ENCODE measurements at places on chromosomes 12 and 14.

GRCh38 chr12:62597253-62597652, 130.6 kb downstream of the MON2 start:
- no peak for DNase-seq

DNA sequence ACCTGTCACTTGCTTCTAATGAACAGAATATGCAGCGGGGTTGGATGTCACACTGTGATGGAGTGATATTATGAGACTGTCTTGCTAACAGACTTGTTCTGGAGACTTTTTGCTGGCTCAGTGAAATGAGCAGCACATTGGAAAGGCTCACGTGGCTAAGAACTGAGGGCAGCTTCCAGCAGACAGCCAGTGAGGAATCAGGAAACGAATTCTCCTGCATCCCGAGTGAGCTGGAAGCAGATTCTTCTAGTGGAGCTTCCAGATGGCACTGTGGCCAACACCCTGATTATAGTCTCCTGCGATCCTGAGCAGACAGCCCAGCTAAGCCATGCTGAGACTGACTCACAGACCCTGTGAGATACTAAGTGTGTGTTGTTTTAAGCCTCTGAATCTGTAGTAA, 16.1 kb upstream of the TSPAN9 start:
- DNase-seq, result no peak

DNA sequence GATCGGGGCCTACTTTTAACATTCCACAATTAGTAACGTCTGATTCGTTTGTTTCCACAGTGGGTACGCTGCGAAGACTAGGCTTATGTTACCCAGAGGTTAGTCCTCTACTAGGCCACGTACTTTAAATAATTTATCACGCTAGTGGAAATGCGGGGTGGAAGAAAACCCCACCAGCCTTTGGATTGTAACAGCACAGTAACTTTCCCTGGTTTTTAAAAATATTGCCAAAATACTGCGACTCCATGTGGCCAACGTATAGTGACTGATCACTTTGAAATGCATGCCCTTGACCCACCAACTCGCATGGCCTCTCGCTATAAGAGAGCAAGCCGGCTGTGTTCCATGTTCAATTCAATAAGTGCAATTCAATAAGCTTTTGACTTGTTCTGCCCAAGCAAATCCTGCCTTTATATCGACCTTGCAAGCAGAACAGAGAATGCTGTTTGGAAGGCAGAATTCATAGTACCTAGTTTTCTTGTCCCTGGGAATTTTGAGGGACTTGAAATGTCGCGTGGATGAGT, 882 bp upstream of the GTF2A1 start:
- no peak for DNase-seq

DNA sequence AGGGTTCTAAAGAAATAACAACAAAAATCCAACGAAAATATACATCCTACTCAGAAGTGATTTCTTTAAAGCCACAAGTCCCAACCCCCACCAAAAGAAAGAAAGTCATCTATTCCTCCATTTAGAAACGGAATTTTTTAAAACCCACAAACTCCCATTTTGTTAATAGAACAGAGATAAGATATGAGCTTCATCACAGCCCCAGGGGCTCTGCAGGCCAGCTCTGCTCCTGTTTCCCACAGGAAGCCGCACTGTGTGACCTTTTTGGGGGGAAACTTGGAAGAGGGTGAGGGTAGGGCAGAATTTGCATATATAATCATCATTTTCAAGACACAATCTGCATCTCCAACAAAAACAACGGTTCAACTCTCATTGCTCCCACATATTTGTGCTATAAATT, 2.8 kb downstream of the FBXL14 start:
- DNase-seq, result no peak

DNA sequence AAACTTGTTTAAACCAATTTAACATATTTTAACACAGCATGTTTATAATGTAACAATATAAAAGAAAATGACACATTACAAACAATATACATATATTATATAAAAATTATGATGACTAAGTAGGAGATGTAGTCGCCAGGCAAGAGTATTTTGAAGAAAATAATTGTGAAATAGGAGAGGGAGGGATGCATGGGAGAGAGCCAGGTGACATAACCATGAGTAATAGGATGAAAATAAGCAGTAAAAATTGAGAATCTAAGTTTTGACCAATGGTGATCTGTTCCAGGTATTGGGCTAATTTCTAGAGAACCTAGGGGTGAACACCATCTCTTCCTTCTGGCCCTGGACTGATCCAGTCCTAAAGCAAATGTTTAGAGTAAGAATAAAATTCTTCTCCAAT, 315.2 kb upstream of the G2E3 start:
- no peak for DNase-seq

DNA sequence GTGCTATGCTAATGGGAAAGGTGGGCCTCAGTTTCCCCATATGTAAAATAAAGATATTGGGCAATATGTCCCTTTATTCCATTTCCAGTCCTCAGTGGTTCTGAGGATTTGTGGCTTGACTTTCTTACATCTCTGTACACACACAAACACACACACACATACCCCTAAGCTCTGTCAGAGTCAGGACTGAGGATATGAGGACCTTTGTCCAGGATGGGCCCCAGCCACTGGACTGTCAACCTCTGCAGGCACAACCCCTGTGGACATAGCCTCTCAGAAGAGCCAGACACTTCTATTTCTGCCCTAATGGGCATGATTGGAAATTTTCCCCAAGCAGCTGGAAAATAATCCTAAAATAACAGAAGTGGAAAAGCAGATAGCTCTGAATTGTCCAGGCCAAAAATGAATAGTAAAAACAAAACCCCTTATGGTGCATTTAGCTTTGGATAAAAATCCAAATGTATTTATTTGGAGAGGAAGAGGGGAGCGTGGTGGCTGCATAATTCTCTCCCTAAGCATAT, 50.2 kb downstream of the RIN3 start:
- DNase-seq, result no peak

DNA sequence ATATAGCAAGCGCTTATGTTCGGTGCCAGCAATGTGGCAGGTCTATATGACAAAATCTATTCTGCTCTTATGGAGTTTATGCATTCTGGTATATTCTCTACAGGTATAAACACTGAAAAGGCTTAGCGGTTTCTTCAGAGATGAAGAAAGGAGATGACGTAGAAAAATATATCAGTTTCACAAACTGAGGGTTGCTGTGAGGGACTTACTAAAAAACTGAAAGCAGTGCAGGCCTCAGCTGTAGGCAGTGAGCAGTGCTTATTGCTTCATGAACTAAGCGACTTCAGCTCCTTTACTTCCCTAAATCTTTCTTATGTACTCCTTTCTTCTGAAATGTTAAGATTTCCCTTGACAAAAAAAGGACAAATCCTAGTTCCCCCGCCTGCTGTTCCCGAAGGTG, 4.5 kb downstream of the DDX47 start:
- DNase-seq, result no peak

DNA sequence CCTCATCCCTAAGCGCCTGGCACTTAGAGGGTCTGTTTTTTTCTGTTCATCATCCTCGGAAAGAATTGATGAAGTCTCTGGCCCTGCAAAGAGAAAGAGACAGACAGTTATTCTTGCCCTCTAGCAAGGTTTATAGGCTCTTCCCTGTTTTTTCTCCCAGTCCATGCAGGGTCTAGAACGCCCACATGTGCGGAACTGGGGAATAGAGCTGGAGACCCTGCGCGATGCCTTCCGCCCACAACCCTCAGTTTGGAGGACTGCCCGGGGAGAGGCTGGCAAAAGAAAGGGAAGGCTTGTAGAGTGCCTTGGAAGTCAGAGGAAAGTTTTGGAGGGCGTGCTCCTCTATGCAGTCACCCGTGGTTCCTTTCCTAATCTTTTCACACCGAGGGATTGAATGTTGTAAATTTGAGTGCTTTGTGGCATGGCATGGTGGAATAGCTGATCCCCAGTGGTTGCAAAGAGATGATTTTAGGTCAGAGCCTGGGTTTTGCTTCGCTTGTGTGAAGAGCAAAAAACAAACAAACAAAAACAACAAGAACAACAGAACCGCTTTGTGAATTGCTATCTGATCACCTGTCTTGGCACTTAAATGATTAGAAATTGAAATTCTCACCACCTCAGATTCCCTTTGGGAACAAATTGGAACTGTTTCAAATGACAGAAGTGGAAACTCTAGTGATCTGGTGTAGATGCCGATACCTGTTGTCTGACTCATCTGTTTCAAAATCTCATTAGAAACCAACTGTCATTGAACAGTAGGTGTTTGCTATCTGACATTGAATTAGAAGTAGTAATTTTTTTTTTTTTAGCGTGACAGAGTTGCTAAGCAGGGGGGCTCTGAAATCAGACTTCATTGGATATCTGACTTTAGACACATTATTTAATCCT, 947 bp downstream of the GAS2L3 start:
- DNase-seq, result no peak

- no peak for DNase-seq
Observed at GRCh38 chr12:126355346-126355745, 1290.1 kb downstream of the AACS start.

GRCh38 chr14:53295985-53296582, 143.0 kb upstream of the DDHD1 start:
- no peak for DNase-seq

DNA sequence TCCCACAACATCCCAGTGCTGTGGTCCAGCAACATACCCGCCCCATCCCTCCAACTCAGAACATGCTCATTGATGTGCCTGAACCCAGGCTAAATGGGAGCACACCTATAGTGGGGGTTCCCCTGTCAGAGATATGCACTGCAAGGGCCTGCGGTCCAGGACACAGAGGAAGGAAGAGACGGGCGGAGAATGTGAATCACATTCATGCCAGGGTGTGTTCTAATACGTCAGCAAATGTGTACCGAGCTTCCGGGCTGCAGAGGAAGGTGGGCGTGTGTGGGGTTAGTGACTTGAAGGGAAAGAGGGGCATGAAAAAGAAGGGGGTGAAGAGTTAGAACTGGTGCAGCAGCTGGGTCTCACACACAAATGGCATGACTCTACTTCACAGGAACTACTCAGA, 83.7 kb downstream of the DPF3 start:
- peak; percentile 42 for DNase-seq

Measured in stimulated activated CD8-positive, alpha-beta memory T cell treated with anti-CD3 and anti-CD28 coated beads, Interleukin-7, amount 100 ng/mL, for 48 hours (primary cell).